ENCODE measurements at places on chromosomes 3 and 15.

DNA sequence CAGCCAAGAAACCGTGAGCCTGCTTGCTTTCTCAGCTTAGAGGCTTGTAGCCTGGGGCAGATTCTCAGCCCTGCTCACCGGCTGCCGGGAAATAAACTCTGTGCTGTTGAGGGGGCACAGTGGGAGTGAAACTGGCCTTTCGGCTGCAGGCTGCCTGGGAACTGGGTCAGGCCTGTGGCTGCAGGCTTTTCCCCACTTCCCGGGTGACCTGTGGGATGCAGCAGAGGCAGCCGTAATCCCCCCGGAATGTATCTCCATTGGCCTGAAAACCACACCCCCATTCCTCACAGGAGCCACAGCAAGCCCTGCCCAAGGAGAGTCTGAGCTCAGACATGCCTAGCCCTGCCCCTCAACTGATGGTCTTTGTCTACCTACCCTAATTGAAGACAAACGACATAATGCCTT is 110.9 kb downstream of the STXBP5L start:
- DNase-seq = no peak

DNA sequence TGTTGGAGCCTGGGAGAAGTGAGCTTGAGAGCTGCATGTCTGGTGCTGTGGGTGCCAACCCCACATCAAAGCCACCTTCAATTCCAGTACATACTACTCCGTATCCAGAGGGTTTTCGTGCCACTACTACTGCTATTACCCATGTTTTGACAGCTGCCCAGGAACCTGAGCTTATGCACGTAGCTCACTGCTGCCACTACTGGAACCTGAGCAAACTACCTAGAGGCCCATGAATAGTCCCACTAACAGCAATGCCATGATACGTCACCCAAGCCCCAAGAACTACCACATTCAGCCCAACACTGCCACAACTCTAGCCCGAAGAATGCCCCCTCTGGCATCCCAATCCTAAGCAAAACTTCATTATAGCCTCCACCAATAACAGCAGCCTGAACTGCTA is 215.2 kb upstream of the BCHE start:
- no peak for DNase-seq

DNA sequence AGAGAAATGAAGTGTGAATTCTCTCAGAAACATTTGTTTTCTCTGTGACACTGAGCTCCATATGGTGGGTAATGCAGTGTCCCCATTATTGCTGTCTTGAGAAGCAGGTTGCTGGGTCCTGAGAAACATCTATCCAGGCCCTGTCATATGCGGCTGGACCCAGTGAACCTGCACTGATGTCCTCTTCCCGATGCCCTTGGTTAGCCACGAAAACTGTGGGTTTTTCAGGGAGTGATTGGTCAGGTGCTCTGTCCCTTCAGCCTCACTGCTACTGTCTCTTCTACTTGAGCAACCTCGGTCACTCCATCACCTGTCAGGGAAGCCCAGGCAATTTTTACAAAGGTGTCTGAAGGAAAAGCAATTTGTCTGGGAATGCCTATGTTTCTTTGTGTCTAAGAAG is 77.0 kb downstream of the SLC7A14 start:
- no peak for DNase-seq

DNA sequence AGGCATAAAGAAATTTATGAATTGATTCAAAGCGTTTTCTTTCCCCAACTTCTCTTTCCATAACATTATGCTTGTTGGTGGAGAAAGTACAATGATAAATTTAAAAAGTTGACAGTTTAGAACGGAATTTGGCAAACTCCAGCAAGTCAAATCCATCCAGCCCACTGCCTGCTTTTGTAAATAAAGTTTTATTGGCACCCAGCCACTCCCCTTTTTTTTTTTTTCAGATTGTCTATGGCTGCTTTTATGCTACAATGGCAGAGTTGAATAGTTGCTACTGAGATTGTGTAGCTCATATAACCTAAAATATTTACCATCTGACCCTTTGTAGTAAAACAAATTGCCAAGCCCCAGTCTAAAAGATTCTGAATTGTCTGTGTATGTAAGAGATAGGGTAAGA is 112.8 kb upstream of the RBMS3 start:
- no peak for DNase-seq

DNA sequence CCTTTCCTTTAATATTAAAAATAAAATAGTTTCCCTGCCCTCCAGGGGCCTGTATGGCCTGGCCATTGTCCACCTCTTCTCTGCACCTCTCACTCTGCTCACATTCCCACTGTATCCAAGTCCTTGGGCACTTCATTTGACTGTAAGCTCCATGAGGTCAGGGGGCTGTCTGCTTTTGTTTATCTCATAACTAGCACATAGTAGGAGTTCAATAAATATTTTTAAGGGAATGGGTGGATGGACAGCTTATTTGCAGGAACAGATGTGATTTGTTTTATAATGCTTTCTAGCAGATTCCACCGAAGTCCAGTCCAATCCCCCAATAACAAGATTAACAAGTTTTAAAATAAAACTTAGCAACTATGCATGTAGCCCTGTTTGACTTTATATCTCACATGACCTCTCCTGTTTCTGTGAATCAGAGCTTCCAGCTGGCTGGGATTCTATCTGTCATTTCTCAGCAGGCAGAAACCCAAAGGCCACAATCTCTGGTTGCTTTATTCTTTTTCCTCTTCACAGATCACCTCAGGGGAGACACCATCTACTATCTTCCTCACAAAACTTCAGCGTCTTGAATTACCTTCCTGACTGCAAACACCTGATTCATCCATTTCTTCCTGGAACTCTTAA is 123.0 kb upstream of the NR2F2 start:
- no peak for DNase-seq

GRCh38 chr3:143185401-143185800 is 65.8 kb downstream of the CHST2 start:
- no peak for DNase-seq

DNA sequence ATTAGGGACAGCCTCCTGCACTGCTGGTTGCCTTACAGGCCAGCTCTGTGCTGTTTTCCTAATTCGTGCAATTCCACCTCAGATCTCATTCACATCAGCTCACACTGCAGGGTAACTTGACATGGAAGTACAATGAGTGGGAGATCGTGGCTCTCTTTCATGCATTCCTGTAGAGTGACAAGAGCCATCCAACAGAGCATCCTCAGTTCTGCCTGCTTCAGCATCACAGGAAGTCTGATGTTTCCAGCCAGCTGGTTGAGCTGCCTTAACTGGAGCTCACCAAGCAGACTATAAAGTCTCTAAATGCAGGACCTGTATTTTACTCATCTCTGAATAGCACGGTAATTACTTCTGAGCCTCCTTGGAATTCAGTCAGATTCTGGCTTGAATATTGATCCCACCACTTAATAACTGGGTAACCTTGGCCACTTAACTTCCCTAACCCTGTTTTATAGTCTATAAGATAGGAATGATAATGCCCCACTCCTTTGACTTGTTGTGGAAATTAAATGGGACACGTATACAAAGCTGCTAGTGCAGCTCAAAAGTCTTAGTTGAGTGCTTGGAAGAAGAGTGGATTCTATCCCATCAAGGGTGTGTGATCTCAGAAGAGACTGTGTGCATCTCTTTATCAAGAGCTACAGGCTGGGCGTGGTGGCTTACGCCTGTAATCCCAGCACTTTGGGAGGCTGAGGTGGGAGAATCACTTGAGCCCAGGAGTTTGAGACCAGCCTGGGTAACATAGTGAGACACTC is 1.4 kb upstream of the DIS3L start:
- no peak for DNase-seq

GRCh38 chr3:23422517-23422851 is 219.4 kb downstream of the UBE2E2 start:
- no peak for DNase-seq

DNA sequence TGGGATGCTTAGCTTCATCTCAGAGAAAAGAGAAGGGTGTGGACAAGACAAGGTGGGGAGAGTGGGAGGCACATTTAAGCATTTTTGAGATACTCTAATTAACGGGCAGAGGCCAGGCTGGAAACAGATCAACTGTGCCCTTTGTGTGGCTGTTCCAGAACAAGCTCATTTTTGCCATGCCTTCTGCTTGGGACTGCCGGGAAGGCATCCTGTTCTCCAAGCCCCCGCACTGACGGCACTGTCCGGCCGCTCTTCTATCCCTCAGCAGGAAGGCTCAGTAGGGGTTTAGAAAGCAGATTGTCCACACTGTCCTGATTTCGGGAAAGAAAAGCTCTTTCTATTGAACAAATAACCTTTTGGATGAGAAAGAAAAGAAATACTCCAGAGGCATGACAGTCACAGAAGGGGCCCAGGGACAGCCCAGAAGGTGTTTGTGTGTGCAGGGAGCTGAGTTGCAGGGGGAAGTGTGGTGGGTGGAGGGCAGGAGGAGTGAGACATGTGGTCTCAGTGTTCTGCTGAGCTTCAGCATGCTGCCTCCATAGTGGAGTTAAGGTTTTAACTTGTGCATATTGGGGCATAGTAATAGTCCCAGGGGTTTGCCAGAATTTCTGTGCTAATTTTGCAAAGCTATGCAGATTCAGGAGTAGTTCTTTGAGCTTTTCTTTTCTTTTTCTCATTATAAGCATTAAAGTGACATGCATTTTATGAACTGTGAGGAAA is 27.3 kb downstream of the SV2B start:
- DNase-seq = no peak

- DNase-seq = no peak
Measured at GRCh38 chr15:58462973-58463663, 31.3 kb downstream of the LIPC start.

GRCh38 chr3:72782521-72782920 is 65.7 kb downstream of the SHQ1 start:
- DNase-seq = no peak

- no peak for DNase-seq
Measured at GRCh38 chr3:184082465-184082864, 14.4 kb upstream of the HTR3E start.

DNA sequence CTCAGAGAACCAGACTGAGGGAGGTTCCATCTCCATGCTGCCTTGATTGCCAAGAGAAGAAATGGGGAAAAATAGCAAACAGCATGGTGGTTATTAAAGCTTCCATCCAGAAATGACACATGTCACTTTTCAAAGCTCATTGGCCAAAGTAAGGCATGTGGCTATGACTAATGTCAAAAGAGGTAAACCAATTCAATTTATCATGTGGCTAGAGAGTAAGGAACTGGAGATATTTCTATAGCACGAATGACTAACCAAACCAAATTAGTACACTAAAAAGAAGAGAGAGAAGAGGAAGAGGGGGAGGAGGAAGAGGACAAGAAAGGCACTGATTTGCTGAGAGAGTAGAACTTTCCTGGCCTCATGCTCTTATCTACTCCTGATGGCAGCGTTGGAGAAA is 115.2 kb upstream of the SLC6A11 start:
- DNase-seq = no peak

GRCh38 chr3:87349833-87350232 is 73.4 kb upstream of the POU1F1 start:
- DNase-seq = no peak

- no peak for DNase-seq
Measured at GRCh38 chr15:87735522-87735921, 521.0 kb downstream of the NTRK3 start.

DNA sequence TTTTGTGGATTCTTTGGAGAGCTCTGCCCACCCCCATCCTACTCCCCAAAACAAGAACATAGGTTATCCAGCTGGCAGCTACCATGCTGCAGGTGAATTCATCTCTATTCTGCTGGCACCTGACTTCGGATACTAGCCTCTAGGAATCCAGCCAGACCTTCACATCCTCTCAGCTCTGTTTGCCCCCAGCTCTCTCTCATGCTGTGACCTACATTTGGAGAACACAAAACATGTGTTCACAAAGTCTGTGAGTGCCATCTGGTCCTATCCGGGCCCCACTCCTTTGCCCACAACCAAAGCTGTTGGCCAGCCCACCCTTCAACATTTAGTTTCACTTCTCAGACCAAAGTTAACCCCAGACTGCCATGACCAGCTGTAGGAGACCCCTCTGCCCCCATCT is 89.4 kb upstream of the C3orf80 start:
- DNase-seq = no peak

DNA sequence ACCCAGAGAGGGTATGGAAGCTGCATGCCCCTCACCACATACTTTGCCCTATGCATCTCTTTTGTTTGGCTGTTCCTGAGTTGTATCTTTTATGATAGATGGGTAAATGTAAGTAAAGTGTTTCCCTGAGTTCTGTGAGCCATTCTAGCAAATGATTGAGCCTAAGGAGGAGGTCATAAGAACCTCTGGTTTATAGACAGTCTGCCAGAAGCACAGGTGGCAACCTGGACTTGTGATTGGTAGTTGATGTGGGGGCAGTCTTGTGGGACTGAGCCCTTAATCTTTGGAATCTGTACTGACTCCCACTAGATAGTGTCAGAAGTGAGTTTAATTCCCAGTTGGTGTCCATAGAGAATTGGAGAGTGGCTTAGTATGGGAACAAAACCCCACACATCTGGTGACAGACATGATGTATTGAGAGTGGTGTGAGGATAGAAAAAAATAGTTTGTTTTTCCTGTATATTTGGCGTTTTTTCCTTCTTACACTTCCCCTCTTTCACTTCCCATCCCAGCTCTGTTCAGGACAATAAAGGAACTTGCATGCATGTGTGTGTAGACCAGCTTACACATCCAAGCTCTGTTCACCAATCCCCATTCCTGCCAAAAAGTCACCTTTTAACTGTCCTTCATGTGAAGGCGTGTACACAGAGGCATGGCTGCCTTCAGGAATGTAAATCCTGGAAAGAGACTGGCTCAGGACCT is 38.1 kb upstream of the SPPL2A start:
- no peak for DNase-seq

DNA sequence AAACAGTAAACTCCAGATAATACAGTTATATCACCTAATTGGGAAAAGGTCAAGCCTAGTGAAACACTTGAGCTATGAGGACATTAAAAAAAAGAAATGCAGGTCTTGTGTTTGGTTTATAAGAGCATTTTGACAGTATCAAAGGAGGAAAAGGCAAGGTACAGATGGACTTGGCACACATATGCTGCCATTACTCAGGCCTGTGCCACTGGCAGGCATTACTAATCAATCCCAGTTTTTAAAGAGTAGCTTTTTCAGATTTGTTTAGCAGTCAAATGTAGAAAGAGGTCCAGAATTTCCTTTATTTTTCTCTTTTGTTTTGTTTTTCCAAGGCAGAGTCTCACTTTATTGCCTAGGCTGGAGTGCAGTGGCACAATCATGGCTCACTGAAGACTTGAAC is 38.9 kb downstream of the MDFIC2 start:
- no peak for DNase-seq

- no peak for DNase-seq
Measured at GRCh38 chr3:63385629-63386028, 107.5 kb downstream of the SYNPR start.

GRCh38 chr3:19972054-19972453 is 25.2 kb downstream of the RAB5A start:
- no peak for DNase-seq

DNA sequence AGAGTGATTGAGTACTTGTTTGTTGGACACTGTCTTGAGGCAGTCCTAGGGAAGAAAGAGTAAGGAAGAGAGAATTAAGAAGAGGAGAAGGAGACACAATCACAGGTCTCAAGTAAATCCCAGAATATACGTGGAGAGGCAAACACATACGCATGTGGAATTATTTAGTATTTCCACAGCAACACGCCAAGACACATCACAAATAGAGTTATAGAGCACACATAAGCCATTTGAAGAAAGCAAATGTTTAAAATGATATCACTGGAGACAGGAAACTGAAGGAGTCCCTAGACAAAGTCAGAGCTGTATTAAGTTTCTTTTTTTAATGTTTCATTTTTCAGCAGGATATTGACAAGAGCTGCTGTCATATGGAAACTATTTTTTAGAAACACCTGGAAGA is 206.1 kb upstream of the LRIG1 start:
- no peak for DNase-seq

GRCh38 chr3:123582315-123582714 is 2.5 kb downstream of the HACD2 start:
- DNase-seq = no peak
